ENCODE measurements at places on chromosomes 5 and 9.

GRCh38 chr5:16616536-16617273 is at the start of gene RETREG1:
Gene RETREG1, minus strand, starts transcription at chr5:16616997. Its CDS starts 26 bp downstream, at chr5:16616971.
- H3K4me3 ChIP-seq: no peak within 1 kb of the TSS
- H3K36me3 ChIP-seq: peaks cover 12% of the 10 kb centered on the region
- peak; percentile 86 for DNase-seq
- peaks cover 30% of the 10 kb centered on the region for H3K4me1 ChIP-seq
- no peaks in the 10 kb centered on the region for H3K27me3 ChIP-seq
- H3K27ac ChIP-seq: no peak within 1 kb of the TSS

- DNase-seq: no peak
- peaks cover 3% of the 10 kb centered on the region for H3K4me1 ChIP-seq
- no peak overlapping the region for H3K27ac ChIP-seq
- H3K27me3 ChIP-seq: peaks cover 33% of the 10 kb centered on the region
- no peak overlapping the region for H3K4me3 ChIP-seq
Observed at GRCh38 chr5:115557667-115558387, 13.3 kb upstream of the FEM1C start.

DNA sequence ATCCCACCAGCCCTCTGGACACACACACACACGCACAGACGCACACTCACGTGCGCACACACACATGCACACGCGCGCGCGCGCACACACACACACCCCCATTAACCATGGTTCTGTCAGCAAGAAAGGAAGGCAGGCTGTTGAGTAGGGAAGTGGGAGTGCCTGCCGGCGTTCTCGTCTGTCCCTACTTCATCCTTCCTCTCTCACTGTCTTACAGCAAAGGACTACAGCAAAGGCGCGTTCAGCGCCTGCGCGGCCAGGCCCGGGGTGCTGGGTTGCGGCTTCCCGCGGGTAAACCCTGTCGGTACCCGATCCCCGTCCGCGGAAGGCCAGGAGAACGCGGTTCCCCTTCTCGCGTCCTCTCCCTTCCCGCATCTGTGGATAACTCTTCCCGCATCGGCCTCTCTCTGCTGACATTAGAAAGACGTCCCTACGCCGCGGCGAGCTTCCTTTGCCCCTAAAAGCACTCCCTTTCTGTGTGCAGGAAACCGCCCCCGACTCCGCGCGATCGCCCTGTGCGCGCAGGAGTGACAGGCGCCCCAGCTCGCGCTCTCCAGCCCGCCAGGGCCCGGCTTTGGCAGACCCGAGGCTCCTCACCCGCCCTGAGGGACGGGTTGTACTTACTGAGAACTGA is 219.2 kb downstream of the AGTPBP1 start:
- DNase-seq: no peak
- peaks cover 57% of the 10 kb centered on the region for H3K27me3 ChIP-seq
- H3K4me3 ChIP-seq: peak overlapping the region; percentile 55
- H3K36me3 ChIP-seq: peaks cover 2% of the 10 kb centered on the region

DNA sequence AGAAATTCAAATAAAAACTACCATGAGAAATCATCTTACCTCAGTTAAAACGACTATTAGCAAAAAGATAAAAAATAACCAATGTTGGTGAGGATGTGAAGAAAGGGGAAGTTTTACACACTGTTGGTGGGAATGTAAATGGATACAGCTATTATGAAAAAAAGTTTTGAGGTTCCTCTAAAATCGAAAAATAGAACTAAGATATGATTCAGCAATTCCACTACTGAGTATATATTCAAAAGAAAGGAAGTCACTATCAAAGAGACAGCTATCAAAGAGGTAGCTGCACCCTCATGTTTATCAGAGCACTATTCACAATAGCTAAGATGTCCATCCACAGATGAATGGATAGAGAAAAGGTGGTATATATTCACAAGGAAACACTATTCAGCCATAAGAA is 1888.4 kb downstream of the MAT2B start:
- H3K4me1 ChIP-seq: no peaks in the 10 kb centered on the region
- no peak overlapping the region for H3K27ac ChIP-seq
- DNase-seq: no peak
- H3K36me3 ChIP-seq: no peaks in the 10 kb centered on the region

- H3K36me3 ChIP-seq: peaks cover 16% of the 10 kb centered on the region
- H3K4me3 ChIP-seq: no peak overlapping the region
- no peak for DNase-seq
- no peaks in the 10 kb centered on the region for H3K27me3 ChIP-seq
Observed at GRCh38 chr5:151121665-151122064, 35.9 kb downstream of the ANXA6 start.

GRCh38 chr5:128572051-128572929 is 34.2 kb upstream of the FBN2 start:
- DNase-seq: no peak
- no peak overlapping the region for H3K27ac ChIP-seq
- no peaks in the 10 kb centered on the region for H3K27me3 ChIP-seq
- H3K4me1 ChIP-seq: no peaks in the 10 kb centered on the region
- no peaks in the 10 kb centered on the region for H3K36me3 ChIP-seq
- H3K4me3 ChIP-seq: no peak overlapping the region

DNA sequence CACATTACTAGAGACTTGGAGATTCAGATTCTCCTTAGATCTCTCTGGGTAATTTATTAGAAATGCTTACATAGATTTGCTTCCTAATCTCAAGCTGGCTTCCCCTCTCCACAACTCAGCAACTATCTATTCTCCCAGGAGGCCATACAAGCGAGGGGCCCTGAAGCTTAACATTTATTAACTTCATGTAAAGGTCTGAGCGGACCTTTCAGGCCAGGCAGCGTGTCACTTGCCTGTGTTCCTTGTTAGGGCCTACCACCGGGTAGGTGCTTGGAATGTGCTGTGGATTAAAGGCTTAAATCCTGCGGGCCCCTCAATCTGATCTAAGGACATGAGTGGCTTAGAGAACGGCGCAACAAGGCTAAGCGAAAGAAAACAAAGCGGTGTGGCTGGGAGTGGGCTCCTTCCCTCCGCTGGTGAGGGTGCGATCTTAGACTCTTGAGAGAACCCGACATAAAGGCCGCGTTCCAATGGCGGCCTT is 712 bp upstream of the HSPA4 start:
- H3K4me1 ChIP-seq: peaks cover 39% of the 10 kb centered on the region
- H3K27me3 ChIP-seq: no peaks in the 10 kb centered on the region
- peak overlapping the region; percentile 95 for H3K4me3 ChIP-seq

DNA sequence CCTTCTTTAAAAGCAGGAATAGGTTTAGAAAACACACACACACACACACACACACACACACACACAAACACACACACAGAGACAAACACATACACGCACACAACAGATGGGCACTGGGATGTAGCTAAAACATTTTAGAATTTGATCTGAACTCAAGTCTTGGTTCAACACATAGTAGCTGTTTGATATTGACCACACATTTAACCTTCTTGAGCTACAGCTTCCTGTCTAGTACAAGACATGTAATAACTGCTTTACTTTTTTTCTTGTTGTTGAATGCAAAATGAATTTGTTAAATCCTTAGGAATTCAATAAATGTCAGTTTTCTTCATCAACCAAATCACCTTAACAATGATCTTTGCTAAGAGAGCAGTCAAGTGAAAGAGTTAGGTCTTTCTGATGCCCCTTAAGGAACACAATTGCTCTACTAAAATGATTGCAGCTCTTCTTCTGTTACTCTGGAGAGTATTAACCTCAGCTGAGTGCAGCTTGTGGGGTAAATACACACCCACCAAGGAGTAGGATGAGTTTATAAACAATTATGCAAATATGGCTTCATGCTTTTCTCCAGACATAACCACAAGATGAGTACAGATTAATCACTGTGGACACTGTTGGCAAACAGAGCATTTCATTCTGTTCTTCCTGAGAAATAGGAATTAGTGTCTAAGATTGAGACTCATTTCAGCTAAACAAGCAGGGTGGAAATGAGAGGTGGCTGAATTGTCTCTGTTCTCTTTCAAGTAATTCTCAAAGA is 302.9 kb upstream of the PAPPA start:
- H3K27ac ChIP-seq: no peak overlapping the region
- H3K36me3 ChIP-seq: no peaks in the 10 kb centered on the region
- no peaks in the 10 kb centered on the region for H3K4me1 ChIP-seq
- no peak for DNase-seq
- H3K27me3 ChIP-seq: no peaks in the 10 kb centered on the region
- H3K4me3 ChIP-seq: no peak overlapping the region

DNA sequence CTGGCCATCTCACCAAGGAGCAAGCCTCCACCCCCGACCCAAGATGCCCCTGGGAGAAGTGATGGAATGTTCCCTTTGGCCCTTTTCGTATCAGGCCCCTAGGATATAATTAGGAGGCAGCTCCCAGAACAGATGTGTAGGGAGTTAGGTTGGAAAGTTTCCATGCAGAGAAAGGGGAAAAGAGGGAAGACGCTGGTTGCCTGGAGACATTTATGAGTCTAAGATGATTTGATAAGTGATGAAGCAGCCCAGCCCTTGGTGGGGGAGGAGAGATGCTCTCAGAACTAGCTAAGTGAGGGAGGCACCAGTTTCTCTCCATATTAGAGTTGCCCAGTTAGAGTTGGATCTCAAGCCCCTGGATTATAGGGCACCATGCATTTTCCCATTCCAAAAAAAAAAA is 137.5 kb downstream of the GNA14 start:
- no peak for DNase-seq
- H3K27ac ChIP-seq: no peak overlapping the region
- H3K27me3 ChIP-seq: peaks cover 25% of the 10 kb centered on the region
- H3K4me3 ChIP-seq: no peak overlapping the region

- H3K27me3 ChIP-seq: peaks cover 24% of the 10 kb centered on the region
- H3K4me1 ChIP-seq: peaks cover 13% of the 10 kb centered on the region
- no peak overlapping the region for H3K27ac ChIP-seq
- no peaks in the 10 kb centered on the region for H3K36me3 ChIP-seq
- DNase-seq: no peak
Observed at GRCh38 chr5:94849821-94850736, 231.6 kb downstream of the SLF1 start.

DNA sequence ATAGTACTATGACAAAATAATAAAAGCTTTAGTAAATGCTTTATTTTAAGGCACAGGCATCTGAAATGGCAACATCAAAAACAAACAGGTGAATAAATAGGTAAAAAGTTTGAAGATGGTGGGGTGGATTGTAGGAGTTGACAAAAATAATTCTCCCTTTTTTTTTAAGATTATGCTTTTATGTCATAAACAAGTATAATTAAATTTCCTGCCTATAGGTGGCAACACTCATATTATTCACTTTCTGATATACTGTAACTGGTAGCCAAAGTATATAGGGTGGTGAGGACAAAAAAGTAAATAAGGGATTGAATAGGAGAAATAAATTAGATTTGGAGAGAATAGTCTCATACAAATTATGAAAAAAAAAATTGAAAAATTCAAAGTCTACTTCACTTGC is 120.0 kb upstream of the ACOT12 start:
- no peak for DNase-seq
- H3K27me3 ChIP-seq: no peaks in the 10 kb centered on the region
- H3K27ac ChIP-seq: no peak overlapping the region
- H3K4me1 ChIP-seq: no peaks in the 10 kb centered on the region
- no peak overlapping the region for H3K4me3 ChIP-seq

GRCh38 chr5:65446682-65447081 is 35.0 kb downstream of the ADAMTS6 start:
- H3K36me3 ChIP-seq: no peaks in the 10 kb centered on the region
- no peaks in the 10 kb centered on the region for H3K27me3 ChIP-seq
- H3K4me3 ChIP-seq: no peak overlapping the region
- H3K27ac ChIP-seq: no peak overlapping the region
- no peak for DNase-seq
- peaks cover 3% of the 10 kb centered on the region for H3K4me1 ChIP-seq

DNA sequence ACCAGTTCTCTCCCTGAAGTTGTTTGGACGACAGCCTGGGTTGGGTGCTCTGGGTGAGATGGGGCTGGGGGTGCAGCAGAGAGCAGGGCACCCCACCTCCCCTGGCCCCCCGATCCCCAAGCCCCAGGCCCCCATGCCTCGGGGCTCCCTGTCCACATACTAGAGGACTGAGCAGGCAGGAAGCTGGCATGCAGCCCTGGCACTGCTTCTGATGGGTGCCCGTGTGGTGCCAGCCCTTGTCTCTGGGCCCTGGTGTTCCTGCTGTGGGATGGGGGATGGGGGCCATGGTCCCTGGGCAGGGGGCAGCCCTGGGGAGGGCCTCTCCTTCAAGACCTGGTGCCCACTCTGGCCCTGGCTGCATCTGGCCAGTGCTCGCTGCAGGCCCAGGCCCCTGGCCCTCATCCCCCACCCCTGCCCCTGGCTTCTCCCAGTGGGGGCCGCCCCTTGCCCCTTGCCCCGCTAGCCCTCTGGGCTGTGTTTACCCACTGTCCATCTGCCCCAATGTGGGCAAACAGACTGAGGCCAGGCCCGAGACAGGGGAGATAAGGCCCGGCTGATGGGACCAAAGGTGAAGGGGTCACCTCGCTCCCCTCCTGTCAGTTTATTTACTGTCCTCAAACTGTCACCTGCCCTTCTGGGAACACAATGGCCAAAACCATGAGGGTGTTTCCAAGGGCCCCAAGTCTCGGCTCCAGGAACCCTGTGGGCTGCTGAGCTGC is 67.3 kb upstream of the RXRA start:
- no peak overlapping the region for H3K27ac ChIP-seq
- peaks cover 1% of the 10 kb centered on the region for H3K27me3 ChIP-seq
- no peak overlapping the region for H3K4me3 ChIP-seq
- no peak for DNase-seq
- H3K4me1 ChIP-seq: peaks cover 2% of the 10 kb centered on the region
- no peaks in the 10 kb centered on the region for H3K36me3 ChIP-seq

- no peak overlapping the region for H3K27ac ChIP-seq
- DNase-seq: no peak
- H3K27me3 ChIP-seq: no peaks in the 10 kb centered on the region
- no peaks in the 10 kb centered on the region for H3K4me1 ChIP-seq
Observed at GRCh38 chr5:13427827-13428557, 516.5 kb downstream of the DNAH5 start.

DNA sequence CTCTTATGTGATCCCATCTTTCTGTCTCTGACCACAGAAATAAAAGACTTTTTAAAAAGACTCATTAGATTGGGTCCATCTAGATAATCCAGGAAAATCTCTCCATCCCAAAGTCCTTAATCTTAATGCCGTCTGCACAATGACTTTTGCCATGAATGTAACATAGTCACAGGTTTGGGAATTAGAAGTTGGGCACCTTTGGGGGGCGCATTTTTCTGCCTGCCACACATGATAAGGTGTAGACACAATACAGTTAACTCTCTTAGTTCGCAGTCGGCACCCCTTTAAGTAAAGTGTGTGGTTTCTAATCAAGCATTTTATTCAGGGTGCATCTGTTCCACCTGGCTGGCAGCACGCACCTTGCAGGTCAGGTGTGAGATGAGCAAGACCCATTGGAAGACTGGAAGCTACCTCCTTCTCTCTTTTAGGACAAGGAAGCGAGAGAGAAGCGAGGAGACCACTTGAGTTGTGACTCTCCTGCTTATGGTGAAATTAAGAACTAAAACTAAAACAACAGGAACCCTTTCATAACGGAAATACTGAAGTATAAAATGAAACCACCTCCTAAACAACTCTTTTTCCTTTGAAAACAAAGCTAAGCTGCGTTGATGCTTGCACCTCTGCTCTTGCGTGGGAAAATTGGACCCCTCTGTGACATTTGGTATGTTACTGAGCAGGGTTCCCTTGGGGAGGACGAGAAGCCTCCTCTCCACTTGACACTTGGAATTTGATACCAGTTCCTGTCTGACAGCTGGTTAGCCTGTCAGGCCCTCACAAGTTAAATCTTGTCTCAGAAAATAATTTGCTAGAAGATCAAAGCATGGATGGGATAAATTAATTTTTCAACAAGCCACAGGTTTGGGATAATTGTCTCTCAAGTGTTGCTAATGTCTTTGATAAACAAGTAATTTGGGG is 304.6 kb upstream of the DMRT1 start:
- H3K36me3 ChIP-seq: peaks cover 3% of the 10 kb centered on the region
- H3K4me3 ChIP-seq: peak overlapping the region; percentile 66
- DNase-seq: no peak
- H3K4me1 ChIP-seq: no peaks in the 10 kb centered on the region

All from T-helper 17 cell (primary cell).